ENCODE measurements at places on chromosomes 13 and 19.
A peak's percentile ranks its signal among the peaks of the same experiment; 100 is the strongest.

- DNase-seq: peak; percentile 16
Measured at GRCh38 chr19:17107546-17108452, 32.2 kb downstream of the MYO9B start.

- peak; percentile 44 for DNase-seq
Measured at GRCh38 chr19:55643003-55643886, at the start of gene ZNF581. Gene ZNF581 (plus strand): TSS chr19:55643649. CDS start chr19:55644572, 923 bp downstream.

GRCh38 chr19:688214-688613 lies 7.0 kb downstream of the PRSS57 start:
- no peak for DNase-seq

DNA sequence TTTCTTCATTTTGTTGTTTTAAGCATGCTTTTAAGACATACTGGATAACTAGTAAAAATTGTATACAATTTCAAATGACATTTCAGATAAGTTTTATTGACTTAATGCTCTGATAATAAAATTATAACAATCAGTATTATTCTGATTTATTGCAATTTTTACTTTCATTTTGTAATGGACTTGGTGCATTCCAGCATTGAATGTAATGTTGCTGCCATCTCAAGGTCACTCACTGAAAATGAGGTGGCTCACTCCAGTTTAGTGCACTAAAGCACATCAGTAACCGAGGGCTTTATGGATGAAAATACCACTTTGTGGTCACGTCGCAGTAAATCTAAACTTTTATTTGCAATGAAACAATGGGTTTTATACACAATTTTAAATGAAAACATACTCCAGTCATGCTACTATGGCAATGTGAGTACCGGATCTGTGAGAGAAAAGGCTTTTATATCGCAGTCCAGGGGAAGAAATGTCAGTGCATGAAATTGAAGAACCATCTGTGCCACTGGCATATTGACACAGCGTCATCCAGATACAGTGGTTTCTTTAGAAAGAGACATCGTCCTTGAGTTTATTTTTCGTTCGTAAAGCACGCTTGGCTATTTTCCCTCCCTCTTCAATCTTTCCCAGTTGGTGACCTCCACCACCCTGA lies 20.7 kb upstream of the ZNF507 start:
- no peak for DNase-seq

DNA sequence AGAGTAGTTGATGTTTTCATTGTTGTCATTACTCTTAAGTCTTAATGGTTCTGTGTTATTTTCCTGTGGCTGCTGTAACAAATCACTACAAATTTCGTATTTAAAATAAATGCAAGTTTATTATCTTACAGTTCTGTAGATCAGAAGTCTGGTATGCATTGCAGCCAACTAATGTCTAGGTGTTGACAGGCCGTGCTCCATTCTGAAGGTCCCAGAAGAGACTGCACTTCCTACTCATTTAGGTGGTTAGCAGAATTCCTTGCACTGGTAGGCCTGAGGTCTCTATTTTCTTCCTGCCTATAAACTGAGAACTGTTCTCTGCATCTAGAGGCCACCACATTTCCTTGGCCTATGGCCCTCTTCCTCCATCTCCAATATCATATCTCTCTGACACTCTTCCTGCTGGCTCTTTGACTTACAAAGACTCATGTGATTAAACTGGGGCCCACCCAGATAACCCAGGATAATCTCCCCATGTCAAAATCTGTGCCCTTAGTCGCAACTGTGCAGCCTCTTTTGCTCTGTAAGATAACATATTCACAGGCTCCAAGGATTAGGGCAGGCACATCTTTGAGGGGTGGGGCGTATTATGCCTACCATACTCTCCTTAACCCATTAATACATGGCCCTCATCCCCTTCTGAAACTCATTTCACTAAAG lies 468.4 kb downstream of the FOXO1 start:
- DNase-seq: no peak

DNA sequence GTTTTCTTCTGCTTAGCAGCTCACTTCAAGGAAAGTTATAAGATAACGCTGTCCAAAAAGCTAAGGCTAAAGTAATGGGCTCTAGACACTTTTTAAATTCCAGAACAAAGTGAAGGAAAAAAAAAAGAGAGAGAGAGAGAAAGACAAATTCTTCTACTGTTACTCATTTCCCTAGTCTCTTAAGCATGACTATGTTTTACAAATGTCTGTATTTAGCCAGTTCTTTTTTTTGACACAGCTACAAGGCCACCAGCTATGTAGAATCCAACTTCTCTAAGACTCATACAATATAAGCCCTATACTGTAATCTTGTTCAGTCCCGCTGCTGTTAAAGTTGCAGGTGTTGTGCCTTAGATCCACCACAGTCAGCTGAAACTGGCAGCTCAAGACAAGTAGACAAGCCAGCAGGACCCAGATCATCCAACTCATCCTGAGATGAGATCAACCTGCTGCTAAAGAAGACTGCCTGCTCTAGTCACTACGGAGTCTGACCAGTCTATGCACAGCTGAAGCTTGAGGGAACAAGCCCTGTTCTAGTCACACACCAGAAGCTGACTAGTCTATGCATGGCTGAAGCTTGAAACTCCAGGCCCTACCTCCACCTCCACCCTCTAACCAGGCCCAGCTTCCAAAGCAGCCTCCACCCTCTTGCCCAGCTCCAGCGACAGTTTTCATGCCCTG lies 10.3 kb upstream of the ZNF83 start:
- DNase-seq: no peak

GRCh38 chr19:13476071-13476470 lies 30.2 kb downstream of the CACNA1A start:
- no peak for DNase-seq

DNA sequence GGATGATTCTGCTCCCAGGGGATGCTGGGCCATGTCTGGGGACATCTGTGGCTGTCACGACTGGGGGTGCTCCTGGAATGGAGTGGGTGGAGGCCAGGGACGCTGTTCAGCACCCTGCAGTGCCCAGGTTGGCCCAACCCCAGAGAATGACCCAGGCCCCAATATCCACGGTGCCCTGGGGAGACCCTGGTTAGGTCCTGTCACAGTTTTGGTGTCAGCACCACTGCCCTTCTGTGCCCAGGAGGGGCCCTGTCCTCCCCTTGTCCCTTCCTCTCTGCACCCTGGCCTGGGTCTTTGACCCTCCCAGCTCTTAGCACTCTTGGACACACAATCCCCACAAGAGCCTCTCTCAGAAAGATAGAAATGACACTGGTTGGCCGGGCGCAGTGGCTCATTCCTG lies 85.3 kb downstream of the GADD45B start:
- DNase-seq: no peak

DNA sequence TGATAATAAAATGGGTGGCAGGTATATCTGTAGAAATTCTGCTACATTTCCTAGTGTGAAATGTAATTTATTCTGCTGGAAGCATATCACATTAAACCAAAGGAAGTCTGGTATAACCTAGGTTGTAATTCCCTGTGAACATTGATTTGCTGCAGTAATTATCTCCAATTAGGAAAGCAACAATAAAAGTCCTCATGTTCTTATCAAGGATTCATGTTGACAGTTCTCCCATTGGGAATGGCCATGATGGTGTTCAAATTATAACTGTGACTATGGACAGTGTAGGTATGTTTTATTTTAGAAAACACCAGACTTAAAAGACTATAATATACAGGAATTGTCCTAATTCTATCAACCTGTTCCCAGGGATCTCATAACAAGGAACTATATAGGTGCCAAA lies 513.5 kb upstream of the MIR17HG start:
- DNase-seq: no peak

- DNase-seq: no peak
Measured at GRCh38 chr19:13154911-13155471, 4.8 kb downstream of the IER2 start.

GRCh38 chr19:48613024-48613851 lies 1.6 kb downstream of the FAM83E start:
- DNase-seq: peak; percentile 62

DNA sequence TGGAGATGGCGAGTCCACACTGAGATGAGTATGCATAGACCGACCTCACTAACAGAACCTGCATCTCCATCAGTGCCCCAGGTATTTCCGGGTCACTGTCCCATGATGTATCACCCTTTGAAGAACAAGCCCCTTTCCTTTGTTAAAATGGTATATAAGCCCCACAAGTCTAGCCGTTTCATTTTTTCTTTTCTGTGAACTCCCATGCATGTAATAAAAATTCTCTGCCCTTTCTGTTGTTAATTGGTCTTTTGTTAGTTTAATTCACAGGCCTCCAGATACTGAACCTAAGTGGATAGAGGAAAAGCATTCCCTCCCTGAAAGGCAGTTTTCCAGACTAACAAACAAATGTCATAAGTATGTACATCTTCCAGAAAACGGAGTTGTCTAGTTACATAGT lies 15.0 kb upstream of the CD177 start:
- DNase-seq: no peak

DNA sequence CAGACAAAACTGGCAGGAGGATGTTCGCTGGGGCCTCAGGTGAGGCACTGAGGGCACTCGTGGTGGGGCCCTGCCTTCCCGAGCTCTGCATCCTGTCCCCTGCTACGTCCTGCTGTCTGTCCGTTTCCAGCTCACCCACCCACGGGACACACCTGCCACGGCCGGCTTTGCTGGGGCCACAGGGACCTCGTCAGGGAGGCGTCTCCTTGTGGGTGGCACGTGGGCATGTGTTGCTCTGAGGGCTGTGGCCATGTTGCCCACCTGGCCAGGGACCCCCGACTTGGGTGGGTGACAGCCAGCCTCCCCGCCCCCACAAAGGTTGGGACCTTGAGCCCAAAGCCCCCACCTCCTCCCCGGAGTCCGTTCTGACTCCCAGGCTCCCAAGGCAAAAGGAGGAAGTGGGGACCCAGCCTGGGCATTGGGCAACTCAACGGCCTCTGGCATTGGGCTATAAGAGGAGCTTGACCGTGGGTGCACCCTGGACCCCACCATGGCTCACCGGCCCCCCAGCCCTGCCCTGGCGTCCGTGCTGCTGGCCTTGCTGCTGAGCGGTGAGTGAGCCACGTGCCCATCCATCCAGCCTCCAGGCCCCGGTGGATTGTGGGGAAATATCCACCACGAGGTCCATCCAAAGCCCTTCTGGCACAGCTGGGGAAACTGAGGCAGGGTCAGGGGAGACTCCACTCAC lies at the start of gene PRTN3:
Gene PRTN3 (plus strand): TSS at position 481 of the 688 bp plus-strand sequence. CDS start 10 bp downstream, at position 491.
- no peak for DNase-seq

GRCh38 chr13:39451301-39451700 lies 151.7 kb downstream of the LHFPL6 start:
- DNase-seq: no peak

- no peak for DNase-seq
Measured at GRCh38 chr13:80242728-80243427, 98.0 kb downstream of the SPRY2 start.

DNA sequence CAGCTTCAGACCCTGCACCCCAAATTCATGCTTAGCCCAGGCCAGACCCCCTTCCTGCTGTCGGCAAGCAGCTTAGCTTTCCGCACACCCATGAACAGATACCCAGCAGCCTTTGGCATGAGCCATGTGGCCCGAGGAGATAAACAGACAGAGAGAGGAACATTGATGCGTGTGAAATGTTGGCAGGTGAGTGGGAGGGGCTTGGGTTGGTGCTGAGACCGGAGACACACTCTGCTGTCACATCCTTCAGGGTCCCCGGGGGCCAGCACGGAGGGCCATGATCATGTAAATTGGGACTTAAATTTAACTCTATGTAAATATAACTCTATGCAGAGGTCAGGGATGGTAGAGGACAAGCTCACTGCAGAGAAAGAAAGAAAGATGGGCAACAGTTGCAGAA lies 1.5 kb downstream of the CD22 start:
- DNase-seq: no peak

GRCh38 chr13:52348983-52349780 lies 56.8 kb downstream of the THSD1 start:
- DNase-seq: no peak

DNA sequence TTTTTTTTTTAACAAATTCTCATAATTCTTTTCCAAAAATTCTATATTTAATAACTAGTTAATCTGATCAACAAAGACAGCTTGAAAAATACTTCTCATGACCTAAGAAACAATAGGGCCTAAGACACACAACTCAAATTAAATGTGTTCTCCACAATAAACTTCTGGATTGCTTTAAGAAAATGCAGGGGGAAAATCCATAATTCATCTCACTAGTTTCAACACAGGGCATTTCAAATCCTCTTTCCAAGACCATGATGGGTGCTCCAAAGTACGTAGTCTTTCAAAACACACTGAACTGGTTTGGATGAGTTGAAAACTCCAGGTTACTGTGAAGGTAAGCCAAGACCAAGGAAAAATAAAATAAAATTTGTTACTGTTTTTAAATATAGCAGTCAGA lies 62.6 kb downstream of the DCLK1 start:
- DNase-seq: no peak

GRCh38 chr19:47487551-47488515 lies 3.8 kb upstream of the KPTN start:
- no peak for DNase-seq

DNA sequence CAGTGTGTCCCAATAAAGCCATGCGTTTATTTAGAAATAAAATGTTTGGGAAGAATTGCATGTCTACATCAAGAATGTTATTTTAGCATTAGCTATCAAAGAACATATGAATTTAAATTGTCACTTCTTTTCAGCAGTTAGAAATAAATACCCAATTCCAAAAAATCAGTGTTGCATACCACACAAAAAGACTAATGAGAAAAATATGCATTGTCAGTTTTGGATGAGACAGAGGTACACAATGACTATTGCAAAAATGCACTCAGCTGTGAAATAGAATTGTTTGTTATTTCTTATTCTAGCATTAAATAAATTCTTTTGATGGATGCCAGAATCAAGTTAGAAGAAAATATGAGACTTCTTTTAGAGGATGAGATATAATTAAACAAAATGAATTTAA lies 833.9 kb downstream of the SLITRK1 start:
- DNase-seq: no peak

DNA sequence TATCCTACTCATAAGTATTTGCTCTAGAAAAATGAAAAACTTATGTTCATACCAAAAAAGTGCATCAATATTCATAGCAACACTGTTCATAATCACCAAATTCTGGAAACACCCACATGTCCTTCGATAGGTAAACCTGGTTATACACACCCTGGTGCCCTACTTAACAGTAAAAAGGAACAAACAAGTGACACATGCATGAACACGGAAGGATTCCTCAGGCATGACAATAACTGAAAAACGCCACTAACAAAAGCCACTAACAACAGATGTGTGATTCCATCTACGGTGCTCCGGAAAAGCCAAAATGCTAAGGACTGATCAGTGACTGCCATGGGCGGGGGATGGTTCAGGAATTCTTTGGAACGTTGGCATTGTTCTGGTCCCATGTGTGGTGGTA lies 65.5 kb downstream of the STK24 start:
- no peak for DNase-seq

GRCh38 chr19:10699650-10700335 lies 1.4 kb upstream of the QTRT1 start:
- no peak for DNase-seq

DNA sequence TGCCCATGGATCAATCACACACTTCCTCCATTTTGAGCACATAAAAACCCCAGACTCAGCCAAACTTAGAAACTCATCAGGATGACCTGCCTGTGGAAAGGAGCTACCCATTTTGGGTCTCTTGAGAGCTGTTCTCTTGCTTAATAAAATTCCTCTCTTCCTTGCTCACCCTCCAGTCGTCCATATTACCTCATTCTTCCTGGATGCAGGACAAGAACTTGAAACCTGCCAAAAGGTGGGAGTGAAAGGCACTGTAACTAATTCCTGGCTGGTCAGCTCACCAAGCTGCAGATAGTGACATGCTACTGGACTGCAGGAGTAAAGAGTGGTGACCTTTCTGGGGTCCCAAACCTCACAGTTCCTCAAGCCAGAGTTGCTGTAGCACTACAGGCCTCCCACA lies 20.2 kb downstream of the LIG4 start:
- no peak for DNase-seq
